ENCODE measurements at places on chromosomes 2 and 18.

GRCh38 chr2:173106959-173107628 is 31.4 kb downstream of the MAP3K20 start:
- DNase-seq = no peak

- DNase-seq = no peak
These were observed 8.7 kb upstream of the ACSL3 start for GRCh38 chr2:222851956-222852617.

DNA sequence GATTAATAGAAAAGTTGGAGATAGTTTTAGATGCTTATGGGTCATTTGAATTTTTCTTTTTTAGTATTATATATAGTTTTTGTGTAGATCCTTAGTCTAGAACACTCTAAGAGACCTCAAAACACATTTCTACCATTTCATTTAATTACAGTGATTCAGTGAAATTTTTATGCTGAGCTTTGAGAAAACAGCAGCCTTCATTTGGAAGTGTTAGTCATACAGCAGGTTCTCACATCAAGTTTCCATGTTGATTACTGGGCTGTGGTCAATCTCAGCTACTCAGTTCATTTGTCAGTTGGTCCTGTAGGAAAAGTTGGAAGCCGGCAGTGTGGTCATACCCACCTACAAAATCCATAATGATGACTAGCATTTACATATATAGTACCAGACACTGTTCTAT is 37.9 kb downstream of the MAP3K19 start:
- no peak for DNase-seq

GRCh38 chr2:158488442-158489216 is 31.9 kb downstream of the PKP4 start:
- no peak for DNase-seq

- DNase-seq = no peak
These were observed 45.7 kb downstream of the FAM210A start for GRCh38 chr18:13680612-13681011.

- DNase-seq = no peak
These were observed 357.1 kb downstream of the CNTNAP5 start for GRCh38 chr2:124382067-124382618.

- DNase-seq = no peak
These were observed 50.1 kb downstream of the ITGAV start for GRCh38 chr2:186639939-186640338.

GRCh38 chr18:48790226-48790863 is 160.4 kb downstream of the SMAD7 start:
- no peak for DNase-seq

Measured in NCI-H187 treated with DMSO at 0.1 percent for 48 hours (cell line).